Stimulated activated CD4-positive, alpha-beta T cell treated with anti-CD3 and anti-CD28 coated beads, Interleukin-4, amount 100 ng/mL, for 1 hour (primary cell): ENCODE measurements at places on chromosomes 4 and X.

- DNase-seq: no peak
These were observed 29.9 kb downstream of the RBMX start for GRCh38 chrX:136850441-136851175.

GRCh38 chr4:78971326-78971725, 32.1 kb upstream of the PAQR3 start:
- no peak for DNase-seq

DNA sequence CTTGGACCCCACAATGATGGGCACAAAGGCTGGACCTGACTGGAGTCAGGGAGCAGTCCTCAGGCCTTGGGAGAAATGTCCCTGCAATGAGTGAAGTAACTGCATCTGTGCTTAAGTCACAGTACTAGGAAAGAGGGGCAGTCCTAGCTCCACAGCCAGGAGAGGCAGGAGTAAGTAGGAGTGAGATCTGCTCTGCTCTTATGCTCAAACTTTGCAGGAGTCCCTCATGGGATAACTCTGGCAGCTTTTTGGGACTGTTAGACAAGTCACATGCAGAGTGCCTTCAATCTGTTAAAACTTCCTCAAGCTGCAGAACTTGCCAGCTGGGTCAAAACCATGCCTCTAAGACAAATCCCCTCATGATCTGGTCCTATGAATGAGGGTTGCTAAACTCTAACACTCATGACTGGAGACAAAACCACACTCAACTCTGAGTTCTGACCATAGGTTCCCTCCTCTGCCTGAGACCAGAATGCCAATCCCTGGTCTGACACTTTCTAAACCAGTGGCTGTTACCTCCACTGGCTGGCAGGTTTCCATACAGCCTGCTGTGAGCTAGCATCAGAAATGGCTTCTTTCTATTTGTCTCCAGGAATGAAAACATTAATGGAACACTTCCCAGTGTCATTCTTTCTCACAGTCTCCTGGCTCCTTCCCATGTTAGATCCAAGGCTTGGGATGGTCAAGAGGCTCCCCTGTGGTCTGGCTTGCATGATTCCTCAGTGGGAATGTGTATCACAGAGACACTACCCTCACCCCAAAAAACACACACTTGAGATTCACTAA, 819.3 kb downstream of the PCDH7 start:
- no peak for DNase-seq

GRCh38 chrX:124341396-124342132, 4.8 kb upstream of the SH2D1A start:
- DNase-seq: no peak
